ENCODE measurements at places on chromosomes 4 and X. TPM values are rescaled to one million over a fixed set of nuclear protein-coding genes. Genes with fewer than 3 reads are reported as not detected.

DNA sequence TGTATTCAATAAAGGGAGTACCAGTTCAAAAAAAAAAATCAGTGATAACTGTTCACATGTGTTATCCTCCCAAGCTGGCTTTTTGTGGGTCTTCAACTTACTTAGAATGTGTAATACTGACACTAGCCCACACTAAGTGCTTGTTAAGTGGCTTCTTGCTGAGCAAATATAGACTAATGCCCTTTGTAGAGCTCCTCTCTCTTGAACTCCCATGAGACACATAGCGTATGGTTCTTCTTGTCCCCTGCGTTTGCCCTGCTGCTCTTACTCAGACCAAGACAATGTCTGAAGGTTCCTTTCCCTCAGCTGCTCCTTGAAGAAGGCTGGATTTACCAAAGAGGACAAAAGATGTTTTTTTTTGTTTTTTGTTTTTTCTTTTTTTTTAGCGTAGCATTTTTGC is 110.9 kb downstream of the FRAS1 start:
- no peak for DNase-seq

GRCh38 chr4:160819791-160820190 is 1344.0 kb downstream of the FSTL5 start:
- no peak for DNase-seq

- peak; percentile 88 for DNase-seq
Observed at GRCh38 chr4:56048702-56049431, 100.1 kb downstream of the CEP135 start.

DNA sequence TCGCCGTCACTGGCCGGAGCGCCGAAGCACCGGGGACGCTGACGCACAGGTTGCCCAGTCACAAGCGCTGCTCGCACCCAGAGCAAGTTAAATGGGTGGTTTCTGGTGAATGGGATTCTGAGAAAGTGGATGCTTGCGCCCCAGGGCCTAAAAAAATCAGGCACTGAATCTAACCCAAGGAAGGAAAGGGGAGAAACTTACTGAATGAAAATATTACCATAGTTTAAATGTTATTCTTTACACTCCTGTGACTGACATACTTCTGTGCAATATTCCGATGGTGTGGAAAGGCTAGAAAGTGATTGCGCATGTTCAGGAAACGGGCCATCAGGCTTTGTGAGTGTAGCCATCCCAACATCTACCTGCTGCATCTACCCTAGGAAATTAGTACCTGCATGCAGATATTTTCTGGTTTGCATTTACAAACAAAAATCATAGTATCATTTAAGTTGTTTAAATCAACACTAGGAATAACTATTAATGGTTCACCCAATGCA is 838 bp upstream of the ABCG2 start:
- DNase-seq = no peak

DNA sequence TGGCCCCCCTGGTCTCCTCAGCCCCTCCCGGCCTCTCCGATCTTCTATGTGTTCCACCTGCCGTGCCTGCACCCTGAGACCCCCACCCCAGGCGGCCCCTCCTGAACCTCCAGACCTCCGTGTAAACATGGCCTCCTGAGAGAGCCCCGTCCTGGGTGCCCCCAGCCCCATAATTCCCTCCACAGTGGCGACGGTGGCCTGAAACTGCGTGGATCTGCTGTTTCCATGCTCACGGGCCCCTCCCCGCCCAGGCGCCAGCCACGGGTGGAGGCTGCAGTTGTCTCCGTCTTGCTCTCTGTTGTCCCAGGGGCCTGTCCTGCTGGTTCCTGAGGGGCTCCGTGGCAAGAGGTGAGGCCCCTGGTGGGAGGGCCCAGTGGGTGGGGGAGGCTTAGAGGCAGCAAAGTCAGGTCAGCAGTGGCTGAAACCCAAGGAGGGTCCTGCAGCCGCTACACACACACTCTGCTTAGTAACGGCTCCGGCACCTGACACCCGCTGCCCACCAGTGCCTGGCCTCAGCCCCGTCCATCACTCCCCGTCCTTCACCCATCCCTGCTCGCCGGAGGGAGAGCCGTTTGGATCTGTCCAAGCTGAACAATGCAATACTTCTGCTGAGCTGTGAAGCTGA is 75.8 kb downstream of the FAM53A start:
- DNase-seq = no peak

DNA sequence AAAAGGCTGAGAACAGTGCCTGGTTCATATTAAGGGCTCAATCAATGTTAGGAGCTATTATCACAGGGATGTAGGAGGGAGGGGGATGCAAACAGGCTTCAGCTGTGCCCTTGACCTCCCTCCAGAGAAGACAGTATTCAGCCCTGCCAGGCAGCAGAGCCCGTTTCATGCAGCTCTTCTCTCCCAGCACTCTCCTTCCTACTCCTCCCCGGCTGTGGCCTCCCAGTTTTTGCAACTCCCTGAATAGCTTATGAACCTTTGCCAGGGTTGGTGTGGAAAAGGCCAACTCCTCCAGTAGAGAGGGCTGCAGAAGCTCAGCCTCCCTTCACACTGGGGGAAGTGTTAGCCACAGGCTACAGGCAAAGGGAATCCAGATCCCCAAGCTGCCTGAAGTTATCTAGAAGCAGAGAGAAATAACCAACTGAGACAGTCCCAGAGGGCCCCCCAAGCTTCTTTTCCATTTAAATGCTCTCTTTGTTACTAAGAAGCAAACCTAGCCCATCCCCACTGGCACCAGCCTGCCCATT is 31.7 kb upstream of the APLN start:
- peak; percentile 76 for DNase-seq

DNA sequence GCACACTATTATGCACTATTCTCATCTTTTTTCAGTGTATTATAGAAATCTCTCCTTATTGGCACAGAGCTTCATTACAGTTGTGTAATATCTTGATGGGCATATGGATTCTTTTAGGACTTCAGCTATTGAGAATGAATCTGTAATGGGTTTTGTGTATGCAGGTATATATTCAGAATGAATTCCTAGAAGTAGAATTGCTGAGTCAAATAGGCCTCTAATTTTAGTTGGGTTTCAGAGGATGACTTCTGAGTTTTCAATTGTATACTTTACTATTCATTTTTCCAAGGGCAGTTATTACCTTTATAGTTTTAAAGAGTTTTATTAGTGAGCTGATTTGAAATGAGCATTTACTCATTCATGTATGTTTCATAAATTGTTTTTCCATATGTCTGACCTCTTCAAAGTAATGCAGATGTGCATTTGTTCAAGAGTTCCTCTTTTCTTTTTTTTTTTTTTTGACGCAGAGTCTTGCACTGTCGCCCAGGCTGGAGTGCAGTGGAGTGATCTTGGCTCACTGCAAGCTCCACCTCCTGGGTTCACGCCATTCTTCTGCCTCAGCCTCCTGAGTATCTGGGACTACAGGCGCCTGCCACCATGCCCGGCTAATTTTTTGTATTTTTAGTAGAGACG is 19.5 kb downstream of the CASP6 start:
- no peak for DNase-seq

The DOK7 gene
- polyA plus RNA-seq = 13.6 TPM

The MAGEA12 gene
- not detected for polyA plus RNA-seq

The NUDT10 gene
- polyA plus RNA-seq = 2.0 TPM

Measured in muscle of back (tissue), 13 donors.